ENCODE measurements at places on chromosomes 5 and 9.

DNA sequence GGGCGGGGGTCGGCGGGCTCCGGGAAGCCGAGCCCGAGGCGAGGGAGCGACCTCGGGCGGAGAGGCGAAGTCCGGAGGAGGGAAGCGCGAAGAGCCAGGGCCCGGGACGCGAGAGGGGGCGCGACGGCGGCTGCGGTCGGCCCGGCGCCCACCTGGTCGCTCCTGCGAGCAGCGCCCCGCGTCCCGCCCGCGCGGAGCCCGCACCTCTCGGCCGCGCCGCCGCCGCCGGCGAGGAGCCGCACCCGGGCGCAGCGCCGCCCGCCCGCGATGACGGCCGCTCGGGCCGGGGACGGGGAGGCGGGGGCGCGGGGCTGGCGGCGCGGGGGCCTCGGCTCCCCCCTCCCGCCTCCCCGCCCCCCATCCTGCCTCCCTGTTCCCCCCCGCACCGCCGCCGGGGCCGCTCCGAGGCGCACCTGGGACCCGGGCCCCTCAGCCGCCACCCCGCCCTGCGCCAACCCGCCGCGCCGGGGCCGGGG lies 2.6 kb downstream of the NR5A1 start:
- no peak for DNase-seq

DNA sequence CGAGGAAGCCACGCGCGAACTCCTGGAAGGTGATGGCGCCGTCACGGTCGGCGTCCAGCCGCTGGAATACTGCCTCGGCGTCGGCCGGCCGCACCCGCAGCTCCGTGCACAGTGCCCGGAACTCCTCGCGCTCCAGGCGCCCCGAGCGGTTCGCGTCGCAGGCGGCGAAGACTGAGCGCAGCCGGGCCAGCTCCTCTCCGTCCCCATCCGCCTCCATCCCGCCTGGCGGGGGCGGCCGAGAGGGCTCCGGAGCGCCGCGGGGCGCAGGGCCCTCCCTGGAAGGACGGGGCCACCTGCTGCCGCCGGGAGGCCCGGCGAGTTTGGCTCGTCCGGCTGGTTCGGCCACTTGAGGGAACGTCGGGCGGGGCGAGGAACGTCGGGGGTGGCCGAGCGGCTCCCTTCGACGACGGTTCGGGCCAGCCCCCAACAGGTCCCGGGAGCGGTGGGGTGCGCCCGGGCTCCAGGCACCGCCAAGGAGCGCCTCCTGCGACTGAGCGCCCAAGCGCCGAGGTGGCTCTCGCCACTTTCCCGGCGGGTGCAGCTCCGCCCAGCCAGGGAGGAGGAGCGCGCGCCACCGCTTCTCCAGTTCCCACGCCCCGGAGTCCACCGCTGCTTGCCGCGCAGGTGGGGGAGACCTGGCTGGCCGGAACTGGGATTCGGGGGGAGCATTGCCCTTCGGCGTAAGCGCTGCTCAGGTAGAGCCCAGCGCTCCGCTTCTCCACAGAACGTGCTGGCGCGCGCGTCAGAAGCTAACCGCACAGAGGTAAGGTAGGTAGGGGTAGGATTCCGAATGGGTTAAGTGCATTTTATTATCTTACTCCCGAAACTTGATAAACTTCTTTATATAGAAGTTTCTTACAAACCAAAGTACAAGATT lies at the start of gene RASEF:
RASEF (minus strand) TSS at position 492 of the 877 bp plus-strand sequence; CDS start at position 217, 275 bp downstream.
- DNase-seq = no peak

GRCh38 chr9:101579711-101580545 lies 14.8 kb downstream of the PPP3R2 start:
- DNase-seq = no peak

DNA sequence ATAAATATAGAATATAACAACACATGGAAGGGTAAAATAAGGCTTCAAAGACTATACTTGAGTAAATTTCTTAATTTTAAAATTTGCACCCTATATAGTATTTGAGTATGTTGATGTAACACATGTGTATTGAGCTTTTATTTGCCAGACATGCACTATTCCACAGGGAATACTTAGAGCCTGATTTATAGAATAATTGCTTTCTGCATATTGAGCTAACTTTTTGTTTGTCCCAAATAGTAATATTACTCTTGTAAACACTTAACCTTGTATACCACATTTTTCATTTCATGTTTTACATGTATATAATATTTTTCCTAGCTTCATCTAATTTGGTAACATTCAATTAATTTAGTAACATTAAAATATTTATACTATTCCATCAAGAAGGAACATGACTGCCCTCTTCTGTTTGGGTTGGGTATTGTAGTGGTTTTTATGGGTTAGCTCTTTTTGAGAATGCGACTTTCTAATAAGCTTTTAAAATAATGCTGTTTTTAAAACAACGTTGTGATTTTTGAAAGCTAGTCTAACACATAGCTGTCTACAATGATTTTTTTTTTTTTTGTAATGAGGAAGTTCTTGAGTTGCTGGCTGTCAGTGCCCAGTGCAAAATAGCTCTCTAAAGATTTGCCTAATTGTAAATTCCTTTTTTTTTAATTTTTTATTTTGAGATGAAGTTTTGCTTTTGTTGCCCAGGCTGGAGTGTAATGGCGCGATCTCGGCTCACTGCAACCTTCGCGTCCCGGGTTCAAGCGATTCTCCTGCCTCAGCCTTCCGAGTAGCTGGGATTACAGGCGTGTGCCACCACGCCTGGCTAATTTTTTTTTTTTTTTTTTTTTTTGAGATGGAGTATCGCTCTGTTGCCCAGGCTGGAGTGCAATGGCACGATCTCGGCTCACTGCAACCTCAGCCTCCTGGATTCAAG lies 4.8 kb downstream of the SUB1 start:
- no peak for DNase-seq

- no peak for DNase-seq
Observed at GRCh38 chr9:124605258-124605657, 98.1 kb upstream of the NR5A1 start.

DNA sequence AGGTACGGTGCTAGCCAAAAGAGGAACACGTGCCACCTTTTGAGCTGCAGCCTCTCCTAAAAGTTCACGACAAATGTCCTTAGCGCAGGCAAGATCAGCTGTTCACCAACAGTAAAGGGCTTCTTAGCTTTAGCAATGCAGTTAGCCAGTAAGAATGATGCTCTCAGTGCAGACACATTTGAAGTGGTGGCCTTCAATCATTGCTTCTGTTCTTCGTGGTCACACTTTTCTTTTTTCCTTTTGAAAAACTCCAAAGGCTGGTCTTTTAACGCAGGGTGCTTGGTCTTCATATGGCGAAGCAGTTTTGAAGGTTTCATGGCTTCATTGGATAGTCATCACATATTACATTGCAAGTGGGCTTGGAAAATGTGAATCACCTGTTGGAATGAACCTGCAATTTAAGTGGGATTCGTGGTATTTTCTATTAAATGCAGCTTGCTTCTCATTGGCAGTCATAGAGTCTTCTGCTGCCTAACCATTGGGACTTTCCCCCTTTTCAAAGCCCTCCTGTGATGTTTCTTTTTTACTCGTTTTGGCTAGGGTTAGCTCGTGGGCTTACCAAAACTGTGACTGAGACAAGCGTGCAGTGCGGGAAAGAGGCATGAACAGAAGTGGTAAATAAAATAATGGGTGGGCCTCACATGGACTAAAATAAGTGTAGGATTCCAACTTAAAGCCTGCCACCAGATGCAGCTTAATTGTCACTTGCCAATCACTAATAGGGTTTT lies 100.9 kb downstream of the MRPL36 start:
- no peak for DNase-seq

DNA sequence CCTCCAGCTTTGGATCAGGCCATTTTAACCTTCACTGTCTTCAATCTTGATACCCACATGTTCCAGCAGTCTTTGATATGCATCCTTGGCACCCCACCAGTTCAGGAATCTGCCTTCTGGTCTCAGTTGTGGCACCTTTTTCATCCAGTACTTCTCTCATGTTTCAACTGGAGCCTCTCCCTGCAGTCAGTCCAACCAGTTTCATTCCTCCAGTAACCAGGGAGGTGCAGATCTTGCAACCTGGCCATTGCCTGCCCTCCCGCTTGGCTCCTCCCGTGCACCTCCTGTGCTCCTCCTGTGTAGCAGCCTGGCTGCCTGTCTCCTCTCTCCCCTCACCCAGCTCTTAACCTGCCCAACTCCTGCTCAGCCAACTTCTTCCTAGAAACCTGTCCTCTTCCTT lies 20.2 kb downstream of the FUBP3 start:
- no peak for DNase-seq

- no peak for DNase-seq
Observed at GRCh38 chr9:13020146-13021040, 245.6 kb downstream of the LURAP1L start.

- DNase-seq = no peak
Observed at GRCh38 chr5:149213264-149213880, 58.3 kb upstream of the AFAP1L1 start.

DNA sequence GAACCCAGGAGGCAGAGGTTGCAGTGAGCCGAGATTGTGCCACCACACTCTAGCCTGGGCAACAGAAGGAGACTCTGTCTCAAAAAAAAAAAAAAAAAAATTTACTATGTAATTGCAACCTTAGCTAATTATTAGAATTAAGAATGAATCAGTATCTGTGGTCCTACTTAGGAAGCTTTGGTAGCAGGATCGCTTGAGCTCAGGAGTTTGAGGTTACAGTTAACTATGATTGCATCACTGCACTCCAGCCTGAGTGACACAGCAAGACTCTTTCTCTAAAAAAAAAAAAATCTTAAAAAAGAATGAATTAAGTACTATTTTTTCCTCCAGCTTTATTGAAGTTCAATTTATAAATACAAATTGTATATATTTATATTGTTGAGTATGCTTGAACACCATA lies 16.7 kb downstream of the NDUFAF2 start:
- DNase-seq = no peak

DNA sequence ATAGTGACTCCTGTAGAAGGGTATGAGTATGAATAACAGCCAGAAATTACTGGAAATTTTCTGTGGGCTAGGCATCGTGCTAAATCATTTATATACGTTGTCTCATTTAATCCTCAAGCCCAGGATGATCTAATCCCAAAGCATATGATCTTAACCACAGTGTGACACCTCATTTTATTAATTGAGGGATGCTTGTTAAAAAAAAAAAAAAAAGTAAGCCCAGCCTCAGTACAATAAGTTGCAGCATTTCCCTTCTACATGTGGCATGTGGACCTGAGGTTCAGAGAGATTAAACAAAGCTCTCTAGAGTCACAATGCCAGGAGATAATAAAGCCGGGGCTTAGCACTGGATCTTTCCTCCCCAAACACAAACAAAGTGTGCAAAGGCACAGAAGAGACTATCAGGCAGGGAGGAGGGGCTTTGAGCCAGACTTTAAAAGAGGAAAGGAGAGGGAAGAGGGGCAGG lies 49.5 kb downstream of the KLF4 start:
- DNase-seq = no peak

DNA sequence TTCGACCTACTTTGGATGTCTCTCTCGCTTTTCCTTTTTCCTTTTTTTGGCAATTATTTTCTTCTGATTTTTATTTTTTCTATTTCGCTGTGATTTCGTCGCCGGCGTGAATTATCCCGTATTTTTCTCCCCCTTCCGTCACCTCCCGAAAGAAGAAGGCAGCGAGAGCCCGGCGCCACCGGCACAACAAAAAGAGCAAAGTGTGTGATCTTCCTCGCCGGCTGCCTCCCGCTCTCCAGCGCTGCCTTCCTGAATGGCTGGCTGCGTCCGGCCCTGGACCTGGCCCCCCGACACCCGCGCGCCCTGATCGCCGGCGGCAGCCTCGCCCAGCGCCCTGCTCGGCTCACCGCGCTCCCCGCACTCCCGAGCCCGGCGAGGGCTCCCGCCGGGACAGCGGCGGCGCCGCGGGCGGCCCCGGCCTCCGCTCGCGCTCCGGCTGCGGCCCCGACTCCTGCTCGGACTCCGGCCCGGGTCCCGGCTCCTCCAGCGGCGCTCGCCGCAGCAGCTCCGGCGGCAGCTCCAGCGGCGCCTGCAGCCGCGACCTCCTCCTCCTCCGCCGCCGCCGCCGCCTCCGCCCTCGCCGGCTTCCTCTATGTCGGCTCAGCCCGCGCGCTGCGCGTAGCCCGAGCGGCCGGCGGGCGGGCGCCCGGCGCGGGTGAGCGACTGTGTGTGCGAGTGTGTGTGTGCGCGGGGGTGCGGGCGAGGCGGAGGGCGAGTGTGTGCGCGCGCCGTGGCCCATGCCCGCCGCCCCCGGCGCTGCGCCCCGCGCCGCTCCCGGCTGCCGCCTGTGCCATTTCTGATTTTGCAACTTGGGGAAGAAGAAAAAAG lies 960 bp downstream of the NR2F1 start:
- no peak for DNase-seq

DNA sequence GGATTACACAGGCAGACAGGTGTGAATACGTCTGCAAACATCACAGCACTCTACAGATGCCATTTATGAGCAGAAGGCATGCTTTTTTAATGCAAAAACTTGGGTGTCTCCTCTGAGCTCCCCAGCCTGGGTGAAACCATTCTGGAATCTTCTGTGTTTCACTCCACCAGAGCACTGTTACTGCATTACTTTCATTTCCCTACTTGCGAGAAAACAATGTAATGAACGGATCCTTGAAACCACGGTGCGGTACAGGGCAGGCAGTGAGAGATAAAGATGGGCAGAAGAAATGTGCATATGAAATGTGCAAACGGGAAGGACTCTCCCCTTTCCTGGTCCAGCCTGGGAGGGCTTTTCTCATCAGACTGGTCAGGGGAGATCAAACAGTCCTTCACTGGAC lies 584.3 kb upstream of the KLF4 start:
- no peak for DNase-seq

DNA sequence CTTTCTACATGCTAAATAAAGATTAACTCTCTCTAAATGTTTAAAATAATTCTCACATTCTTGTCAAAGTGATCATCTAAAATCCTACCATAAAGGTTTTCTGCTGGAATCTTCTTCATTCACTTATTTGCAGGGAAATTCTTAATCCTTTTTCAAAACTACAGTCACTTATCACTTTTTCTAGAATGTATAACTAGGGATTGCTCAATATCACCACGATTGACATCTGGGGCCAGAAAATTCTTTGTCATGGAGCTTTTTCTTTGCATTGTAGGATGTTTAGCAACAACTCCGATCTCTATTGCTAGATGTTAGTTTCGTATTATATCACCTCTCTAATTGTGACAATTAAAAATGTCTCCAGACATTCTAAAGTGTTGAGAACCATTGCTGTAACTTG lies 344.9 kb upstream of the PIK3R1 start:
- DNase-seq = no peak

DNA sequence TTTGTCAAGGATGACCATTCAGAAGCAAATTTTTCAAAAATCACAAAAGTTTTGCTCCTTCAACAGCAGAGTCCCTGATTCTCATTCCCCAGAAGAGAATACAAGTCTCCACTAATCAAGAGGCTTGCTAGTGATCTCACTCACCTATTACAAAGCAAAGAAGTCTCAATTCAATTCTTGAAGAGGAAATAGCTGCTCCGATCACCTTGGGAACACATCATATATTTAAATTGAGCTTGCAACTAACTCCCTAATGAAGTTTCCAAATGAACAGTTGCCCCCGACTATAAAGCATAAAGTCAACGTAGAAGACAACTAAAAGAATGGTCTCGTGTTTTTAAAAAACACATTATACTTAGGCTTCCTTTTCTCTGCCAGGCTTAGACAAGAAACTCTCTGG lies 1.6 kb downstream of the LIFR start:
- DNase-seq = no peak

DNA sequence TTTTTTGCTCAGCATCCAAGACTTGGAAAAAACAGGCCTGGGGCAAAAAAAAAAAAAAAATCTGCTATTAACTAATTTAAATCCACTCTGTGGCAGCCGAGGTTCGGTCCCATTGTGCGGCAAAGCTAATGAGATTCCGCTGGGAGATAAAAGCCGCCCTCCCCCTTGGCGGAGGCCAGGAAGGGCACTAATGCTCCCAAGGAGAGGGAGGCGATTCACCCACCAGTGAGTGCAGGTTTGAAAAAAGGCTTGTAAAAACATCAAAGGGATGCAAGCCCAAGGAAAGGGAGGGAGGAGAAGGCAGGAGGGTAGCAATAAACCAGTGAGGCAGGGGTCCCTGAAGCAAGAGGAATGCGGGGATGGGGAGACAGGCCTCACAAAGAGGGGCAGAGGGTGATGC lies 129.5 kb upstream of the RAPGEF1 start:
- DNase-seq = no peak
